ENCODE measurements at places on chromosomes 16 and 17.

- peak; percentile 99 for DNase-seq
These were observed 42.6 kb downstream of the KLHDC4 start for GRCh38 chr16:87723226-87723623.

GRCh38 chr17:15261258-15261801, 3.8 kb downstream of the PMP22 start:
- DNase-seq = peak; percentile 38

GRCh38 chr16:13414154-13414553, 505.8 kb upstream of the ERCC4 start:
- DNase-seq = no peak

DNA sequence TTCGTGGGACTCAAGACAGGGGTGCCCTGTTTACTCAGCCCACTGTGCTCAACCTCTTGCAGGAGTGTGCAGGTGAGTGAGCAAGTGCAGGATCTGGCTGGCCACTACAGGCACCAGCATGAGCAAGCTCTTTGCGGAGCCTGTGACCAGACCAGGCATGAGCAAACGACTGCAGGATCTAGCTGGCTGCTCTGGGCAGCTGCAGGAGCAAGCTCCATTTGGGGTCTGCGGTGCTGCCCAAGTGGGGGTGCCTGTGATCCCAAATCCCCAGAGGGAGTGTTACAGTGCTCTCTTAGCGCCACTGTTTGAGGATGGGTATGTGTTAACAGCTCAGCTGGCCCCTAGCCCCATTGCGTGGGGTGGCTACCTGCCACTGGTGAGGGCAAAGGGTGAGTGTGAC, 2.4 kb downstream of the USP6 start:
- no peak for DNase-seq

Data from SHP77 (cell line).